Posterior vena cava (tissue), 2 donors: ENCODE measurements at places on chromosomes 5 and 9. TPM values are rescaled to one million over a fixed set of nuclear protein-coding genes. Genes with fewer than 3 reads are reported as not detected.

The TSSK1B gene
- total RNA-seq, result not detected

The DRD1 gene
- total RNA-seq, result 0.14 TPM

The FIBCD1 gene
- not detected for total RNA-seq

The PCDHGA7 gene
- total RNA-seq, result 4.0 TPM

The PPP3R2 gene
- total RNA-seq, result not detected

The IRX2 gene
- 0.19 TPM for total RNA-seq

The CDC25C gene
- total RNA-seq, result not detected

The MOB3B gene
- 3.2 TPM for total RNA-seq

The UGT3A2 gene
- total RNA-seq, result not detected

The SLC6A3 gene
- 0.10 TPM for total RNA-seq

The ARRDC3 gene
- 80.2 TPM for total RNA-seq

The SH3RF2 gene
- 2.1 TPM for total RNA-seq

The PCDHB9 gene
- total RNA-seq, result 1.1 TPM

The INSL6 gene
- total RNA-seq, result not detected

The PDE6A gene
- total RNA-seq, result not detected

The ZNF879 gene
- total RNA-seq, result 2.7 TPM

The SLC36A3 gene
- total RNA-seq, result not detected

The DDX41 gene
- 52.6 TPM for total RNA-seq

The PCDHGB1 gene
- total RNA-seq, result 2.6 TPM

The HOMER1 gene
- total RNA-seq, result 6.8 TPM

The LCN9 gene
- not detected for total RNA-seq

The CTSV gene
- total RNA-seq, result not detected

The NSA2 gene
- total RNA-seq, result 54.8 TPM

The ECSCR gene
- 39.7 TPM for total RNA-seq

The ZFP2 gene
- 2.3 TPM for total RNA-seq

The FCN2 gene
- total RNA-seq, result not detected

The GDNF gene
- 0.28 TPM for total RNA-seq

The SPATA31D4 gene
- not detected for total RNA-seq

The SPATA31C1 gene
- not detected for total RNA-seq

The GFI1B gene
- not detected for total RNA-seq

The PCDHGA10 gene
- 5.7 TPM for total RNA-seq

The FOXI1 gene
- not detected for total RNA-seq

The PRRC1 gene
- 49.0 TPM for total RNA-seq

The PPP1R26 gene
- 8.9 TPM for total RNA-seq

The CCNO gene
- total RNA-seq, result 0.42 TPM

The HARS2 gene
- total RNA-seq, result 19.2 TPM

The PTAR1 gene
- total RNA-seq, result 48.8 TPM

The RAB14 gene
- 46.7 TPM for total RNA-seq

The SKIC3 gene
- total RNA-seq, result 86.8 TPM

The ARL14EPL gene
- total RNA-seq, result not detected

The HTR1A gene
- not detected for total RNA-seq

The CAMK4 gene
- total RNA-seq, result 0.69 TPM

The SPATA6L gene
- total RNA-seq, result 3.7 TPM

The SPOCK1 gene
- total RNA-seq, result 100 TPM
